CD4-positive, alpha-beta T cell treated with Interleukin-6 at 100 ng/mL for 8 hours (primary cell): ENCODE measurements at places on chromosomes 12 and 14.

DNA sequence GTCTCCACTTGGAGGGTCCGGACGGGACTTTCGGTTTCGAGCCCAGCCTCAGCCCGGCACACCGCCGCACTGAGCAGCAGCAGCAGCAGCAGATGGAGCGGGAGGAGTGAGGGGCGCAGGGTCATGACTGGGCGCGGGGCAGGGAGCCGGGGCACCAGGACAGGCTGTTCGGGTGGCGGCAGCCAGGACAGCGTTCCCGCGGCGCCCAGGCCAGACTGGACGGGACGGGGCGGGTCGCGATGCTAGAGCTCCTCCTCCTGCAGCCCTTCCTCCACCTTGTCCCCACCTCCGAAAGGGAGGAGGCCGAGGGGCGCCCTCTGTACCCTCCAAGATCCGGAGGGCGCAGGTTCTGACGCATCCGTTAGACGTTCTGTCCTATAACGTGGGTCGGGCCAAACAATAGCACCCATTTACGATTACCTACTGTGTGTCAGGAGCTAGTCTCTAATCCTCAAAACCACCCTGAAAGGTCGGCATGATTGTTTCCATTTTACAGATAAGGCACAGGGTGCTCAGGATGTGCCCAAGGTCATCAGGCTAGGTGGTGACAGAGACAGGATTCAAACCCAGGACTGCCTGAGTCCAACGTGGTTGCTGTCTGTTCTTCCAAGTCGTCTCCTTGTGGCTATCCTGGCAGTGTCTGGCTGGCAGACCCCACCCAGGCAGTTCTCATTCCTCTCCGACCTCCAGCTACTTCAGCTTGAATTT, at the start of gene FKBP11:
Gene FKBP11 (minus strand): TSS at position 189 of the 708 bp plus-strand sequence. CDS start 64 bp downstream, at position 125.
- DNase-seq: peak; percentile 71

- DNase-seq: no peak
Measured at GRCh38 chr14:74035556-74035955, 16.4 kb downstream of the BBOF1 start.

- no peak for DNase-seq
Measured at GRCh38 chr12:67966560-67966959, 22.7 kb upstream of the IFNG-AS1 start.

DNA sequence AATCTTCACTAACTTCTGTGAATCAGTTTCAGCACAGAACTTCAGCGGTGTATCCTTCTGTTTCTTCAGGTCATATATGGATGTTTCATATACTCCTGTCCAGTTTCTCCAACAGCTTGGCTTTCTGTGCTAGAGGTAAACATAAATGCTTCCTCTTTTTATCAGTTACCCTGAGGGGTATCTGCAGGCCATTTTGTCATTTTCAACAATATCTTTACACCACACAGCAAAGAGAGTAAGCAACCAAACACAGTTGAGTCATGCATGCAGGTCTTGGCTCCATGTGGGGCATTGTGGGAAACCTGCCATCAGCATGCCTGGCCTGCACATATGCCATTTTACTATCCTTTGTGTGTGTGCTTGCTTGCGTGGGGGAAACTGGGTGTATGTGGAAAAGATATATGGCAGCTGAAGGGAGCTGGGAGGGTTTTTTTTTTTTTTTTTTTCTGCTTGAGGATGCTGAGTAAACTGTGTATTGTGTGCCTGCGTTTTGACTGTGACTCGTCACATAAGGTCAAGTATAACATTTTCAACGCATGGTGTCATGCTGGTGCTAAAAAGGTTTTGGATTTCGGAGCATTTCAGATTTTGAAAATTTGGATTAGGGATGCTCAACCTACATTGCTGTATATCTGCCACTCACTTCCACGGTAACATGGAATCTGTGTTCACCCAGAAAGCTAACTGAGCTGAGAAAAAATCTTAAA, 56.1 kb upstream of the YARS2 start:
- no peak for DNase-seq

GRCh38 chr14:75833326-75834020, 148.3 kb downstream of the TGFB3 start:
- no peak for DNase-seq

GRCh38 chr12:19893514-19893913, 454.2 kb downstream of the AEBP2 start:
- DNase-seq: no peak

DNA sequence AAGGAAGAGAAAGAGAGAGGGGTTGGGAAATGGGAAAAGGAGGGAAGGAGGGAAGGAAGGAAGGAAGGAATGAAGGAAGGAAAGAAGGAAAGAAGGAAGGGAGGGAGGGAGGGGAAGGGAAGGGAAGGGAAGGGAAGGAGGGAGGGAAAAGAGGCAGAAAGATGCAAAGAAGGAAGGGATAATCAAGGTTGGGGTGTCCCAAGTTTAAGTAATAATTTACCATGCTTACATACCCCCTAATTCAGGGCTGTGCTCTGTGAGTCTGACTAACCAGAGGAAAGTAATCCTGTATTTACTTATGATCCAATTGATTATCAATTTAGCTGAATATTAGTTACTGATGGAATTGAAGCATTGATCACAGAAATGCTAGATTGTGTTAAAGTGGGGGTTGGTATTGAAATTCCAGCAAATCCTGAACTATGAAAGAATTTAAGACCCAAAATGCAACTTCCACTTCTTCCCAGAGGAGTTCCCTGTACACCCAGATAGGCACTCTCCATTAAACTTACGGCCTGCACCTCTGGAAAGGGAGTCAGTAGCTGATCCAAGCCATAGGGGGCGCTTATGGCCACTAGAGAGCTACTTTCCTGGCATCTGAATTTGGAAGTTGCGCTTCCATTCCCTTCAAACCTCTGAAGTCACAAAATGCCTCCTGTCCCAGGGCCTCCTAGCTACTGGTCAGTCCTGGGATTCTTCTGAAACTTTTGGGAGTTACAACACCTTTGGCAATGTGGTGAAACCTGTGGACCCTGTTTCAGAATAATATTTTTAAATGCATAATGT, 162.7 kb upstream of the PWP1 start:
- DNase-seq: no peak
